Peyer's patch (tissue), 4 donors: ENCODE measurements at places on chromosomes 11 and 22. TPM values are rescaled to one million over a fixed set of nuclear protein-coding genes. Genes with fewer than 3 reads are reported as not detected.

GRCh38 chr11:121534131-121535093 lies 81.6 kb upstream of the SORL1-AS1 start:
- no peak for DNase-seq

DNA sequence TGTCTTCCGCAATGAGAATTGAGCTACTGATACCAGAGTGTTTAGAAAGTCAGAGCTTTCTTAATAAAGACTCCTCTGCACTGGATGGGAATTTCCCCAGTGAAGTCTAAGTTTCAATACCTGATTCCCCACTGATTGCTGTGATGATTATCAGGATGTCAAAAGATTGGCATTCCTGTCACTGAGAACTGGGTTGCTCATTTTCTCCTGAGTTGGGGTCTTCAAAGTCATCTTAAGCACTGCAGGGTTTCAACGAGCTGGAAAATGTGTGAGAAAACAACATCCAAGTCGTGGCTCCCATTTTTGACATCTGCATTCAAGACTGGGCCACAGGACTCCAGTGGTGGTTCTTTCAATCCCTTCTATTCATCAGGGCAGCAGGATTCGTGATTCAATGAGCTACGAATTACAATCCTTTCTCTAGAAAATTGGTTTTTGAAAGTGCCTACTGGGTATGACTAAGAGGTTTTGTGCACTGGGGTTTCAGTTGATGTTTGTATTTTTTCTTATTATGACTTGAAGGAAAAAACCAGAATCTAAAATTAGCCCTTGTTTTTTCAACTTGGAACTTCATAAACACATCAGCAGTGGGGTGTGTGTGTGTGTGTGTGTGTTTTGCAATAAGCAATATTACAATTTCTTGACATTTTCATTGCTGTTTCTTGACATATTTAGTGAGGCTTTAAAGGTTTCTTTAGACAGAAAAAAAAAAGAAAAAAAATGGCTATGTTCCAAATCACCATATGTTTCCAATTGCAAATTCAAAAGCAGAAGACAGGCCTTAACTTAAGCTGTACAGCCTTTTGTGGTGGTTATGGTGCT lies 233.0 kb downstream of the FAM76B start:
- DNase-seq: no peak

DNA sequence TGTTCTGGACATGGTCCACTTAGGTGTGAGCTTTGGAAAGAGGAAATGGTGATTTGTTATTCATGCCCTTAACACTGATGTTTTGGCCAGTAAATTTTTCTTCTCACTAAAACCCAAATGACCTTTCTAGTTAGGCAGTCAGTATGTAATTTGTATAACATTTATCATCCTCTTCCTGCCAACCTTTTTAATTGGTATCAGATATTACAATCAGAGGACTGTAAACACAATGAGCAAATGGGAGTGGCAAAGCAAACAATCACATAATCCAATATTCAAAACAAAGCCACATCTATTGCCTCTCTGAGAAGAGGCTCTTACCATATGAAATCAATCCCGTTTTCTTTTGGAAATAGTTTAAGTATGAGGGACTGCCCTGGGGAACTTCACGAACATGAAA lies 49.1 kb downstream of the BBOX1 start:
- no peak for DNase-seq

DNA sequence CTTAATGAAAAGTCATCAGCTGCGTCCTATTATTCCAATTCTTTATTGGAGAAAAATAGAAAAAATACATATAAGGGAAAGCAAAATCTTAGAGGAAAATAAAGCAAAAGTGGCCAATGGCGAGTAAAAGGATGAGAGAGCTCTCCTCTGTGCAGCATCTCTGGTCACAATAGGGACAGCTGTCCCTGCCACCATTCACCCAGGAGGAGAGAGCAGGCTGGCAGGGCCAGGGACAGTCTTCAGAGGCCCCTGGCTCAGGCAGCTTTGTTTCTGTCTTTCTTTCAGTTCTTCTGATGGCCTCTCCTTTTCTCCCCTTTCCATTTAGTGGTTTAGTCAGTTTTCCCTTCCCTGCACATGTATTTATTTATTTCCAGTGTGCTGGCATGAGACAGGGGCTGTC lies 941.3 kb downstream of the NTM start:
- DNase-seq: no peak

- DNase-seq: no peak
These were observed 1256.6 kb upstream of the CNTN5 start for GRCh38 chr11:97764193-97764592.

ARFGAP3 gene
- total RNA-seq: 31.4 TPM

GRCh38 chr11:64619811-64620380 lies 28.9 kb downstream of the SLC22A12 start:
- peak; percentile 61 for DNase-seq

- peak; percentile 80 for DNase-seq
These were observed 649 bp downstream of the PRRG4 start for GRCh38 chr11:32830413-32830738.

C1QTNF4 gene
- total RNA-seq: 1.2 TPM

DNA sequence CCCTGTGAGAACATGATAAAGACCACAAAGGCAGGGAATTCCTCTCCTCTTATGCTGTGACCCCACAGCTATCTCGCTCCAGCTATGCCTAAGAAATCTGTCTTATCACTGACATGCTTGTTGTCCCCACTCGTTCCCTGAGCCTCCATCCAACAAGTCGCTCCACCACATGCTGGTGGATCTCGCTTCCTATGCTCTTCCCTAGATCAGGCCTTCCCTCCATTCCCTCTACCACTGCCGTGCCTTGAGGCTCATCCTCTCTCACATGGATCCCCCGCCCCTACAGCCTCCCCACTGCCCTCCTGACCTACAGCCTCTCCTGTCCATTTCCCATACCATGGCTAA lies 1.4 kb upstream of the DGAT2 start:
- no peak for DNase-seq

- DNase-seq: no peak
These were observed 476.4 kb downstream of the INSC start for GRCh38 chr11:15591112-15591537.
